Sigmoid colon (tissue), 7 donors: ENCODE measurements at places on chromosomes 2 and 18. TPM values are rescaled to one million over a fixed set of nuclear protein-coding genes. Genes with fewer than 3 reads are reported as not detected.
A peak's percentile ranks its signal among the peaks of the same experiment; 100 is the strongest.

DNA sequence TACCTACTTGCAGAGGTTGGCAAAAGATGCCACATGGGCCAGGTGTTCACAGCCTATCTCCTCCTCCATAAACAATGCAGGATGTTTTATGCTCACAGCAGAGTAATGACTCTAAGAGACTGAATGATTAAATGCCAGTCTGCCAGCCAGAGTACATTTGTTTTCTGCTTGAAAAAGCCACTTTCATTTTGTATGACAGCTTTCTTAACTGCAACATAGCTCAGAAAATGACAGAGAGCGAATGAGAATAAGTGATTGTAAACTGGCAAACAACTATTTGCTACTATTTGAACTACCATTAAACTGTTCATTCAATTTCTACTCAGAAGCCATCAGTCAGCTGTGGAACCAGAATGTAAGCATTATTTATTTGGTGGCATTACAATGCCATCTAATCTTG is 50.6 kb upstream of the DCC start:
- DNase-seq, result no peak

GRCh38 chr2:157899125-157899839 is 23.2 kb upstream of the ACVR1 start:
- DNase-seq, result no peak

- DNase-seq, result no peak
Observed at GRCh38 chr2:237035781-237036475, 49.8 kb upstream of the COPS8 start.

- no peak for DNase-seq
Observed at GRCh38 chr2:70596293-70596692, 42.7 kb upstream of the TGFA start.

DNA sequence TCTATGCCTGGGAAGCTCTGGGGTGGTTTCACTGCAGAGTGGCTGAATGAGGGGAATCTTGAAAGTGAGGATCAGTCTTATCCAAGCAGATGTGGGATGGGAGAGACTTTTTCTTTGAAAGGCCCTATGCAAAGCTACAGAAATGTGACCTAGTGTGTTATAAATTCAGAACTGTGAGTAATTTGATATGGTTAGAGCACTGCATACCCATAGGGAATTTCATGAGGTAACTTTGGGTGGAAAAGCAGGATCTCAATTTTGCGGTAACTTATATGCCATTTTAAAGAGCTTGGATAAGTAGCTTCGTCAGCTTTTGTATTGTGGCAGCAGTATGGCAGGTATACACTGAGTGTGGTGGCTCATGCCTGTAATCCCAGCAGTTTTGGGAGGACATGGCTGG is 40.9 kb downstream of the GULP1 start:
- DNase-seq, result no peak

DNA sequence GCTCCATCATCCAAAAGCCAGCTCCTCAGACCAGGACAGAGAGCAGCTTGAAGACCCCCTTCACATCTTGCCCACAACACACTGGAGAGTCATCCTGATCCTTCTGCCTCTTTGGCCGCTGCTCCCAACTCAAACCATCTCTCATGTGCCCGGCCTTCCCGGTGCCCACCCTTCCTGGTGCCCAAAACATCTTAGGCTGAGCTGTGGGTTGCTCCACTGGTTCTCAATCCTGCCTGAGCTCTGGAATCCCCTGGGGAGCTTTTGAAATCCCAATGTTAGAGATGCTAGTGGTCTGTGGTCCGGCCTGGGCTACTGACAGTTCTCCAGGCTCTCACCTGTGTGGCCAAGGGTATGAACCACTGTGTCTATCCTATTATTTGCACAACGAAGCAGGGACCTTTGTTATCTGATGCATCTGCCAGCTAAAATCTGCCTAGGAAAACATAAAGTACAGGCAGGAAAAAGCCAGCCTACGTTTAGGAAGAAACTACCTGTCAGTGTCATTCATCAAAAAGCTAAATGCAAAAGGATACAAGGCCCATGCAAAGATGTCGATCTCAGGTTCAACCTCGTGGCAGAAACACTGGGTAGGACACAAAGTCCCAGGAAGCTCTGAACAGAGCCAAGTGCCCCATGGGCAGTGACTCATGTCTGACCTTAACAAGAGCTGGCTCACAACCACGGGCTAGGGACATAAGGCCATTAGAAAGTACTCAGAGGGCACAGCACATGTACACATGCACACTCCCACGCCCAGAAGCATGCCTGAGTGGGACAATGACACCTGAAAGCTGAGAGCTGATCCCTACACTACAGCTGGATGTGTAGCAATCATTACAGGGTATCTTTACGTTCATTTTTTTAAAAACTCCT is 30.8 kb downstream of the TBC1D8 start:
- peak; percentile 84 for DNase-seq

DNA sequence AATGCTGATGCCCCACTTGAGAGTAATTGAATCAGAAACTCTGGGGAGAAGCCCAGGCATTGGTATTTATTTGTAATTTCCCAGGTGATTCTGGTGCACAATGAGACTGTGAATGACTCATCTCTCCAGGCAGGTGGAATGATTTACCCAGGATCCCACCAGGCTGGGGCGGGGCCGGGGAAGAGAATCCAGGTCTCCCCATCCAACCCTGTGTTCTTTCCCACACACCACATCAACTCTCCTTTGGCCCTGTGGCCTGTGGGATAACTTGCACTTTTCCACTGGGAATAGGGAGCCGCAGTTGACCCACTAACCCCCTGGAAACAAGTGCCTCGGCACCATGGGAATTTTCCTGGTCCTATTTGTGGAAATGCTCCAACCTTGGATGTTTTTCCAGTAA is 409.8 kb downstream of the ZNF521 start:
- DNase-seq, result no peak

DNA sequence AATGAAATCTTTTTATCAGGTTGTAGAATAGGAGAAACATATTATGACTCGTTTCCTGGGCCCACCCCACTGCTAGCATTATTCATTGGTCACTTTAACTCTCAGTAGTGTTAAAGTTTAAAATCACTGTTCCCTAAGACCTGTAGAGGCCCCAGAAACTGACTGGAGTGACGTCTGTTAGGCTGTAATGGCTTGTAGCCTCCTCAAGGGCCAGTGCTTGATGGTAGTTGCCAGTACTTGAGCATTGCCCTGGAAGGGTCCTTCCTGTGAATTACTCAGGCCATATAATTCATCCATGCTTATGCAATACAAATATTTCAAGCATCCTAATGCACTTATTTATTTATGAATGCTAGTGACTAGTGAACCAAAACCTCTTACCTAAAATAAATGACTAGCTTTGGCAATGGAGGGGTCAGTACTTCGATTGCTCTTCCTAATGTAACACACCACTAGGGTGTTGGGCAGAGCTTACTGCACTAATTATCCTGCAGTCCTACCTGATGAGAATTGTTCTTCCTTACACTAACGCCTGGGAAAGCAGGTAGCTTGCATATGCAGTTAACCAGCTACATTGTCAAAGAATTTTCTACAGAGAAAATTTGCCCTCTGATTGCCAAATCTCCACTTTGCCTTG is 31.2 kb downstream of the ARHGAP25 start:
- no peak for DNase-seq

DNA sequence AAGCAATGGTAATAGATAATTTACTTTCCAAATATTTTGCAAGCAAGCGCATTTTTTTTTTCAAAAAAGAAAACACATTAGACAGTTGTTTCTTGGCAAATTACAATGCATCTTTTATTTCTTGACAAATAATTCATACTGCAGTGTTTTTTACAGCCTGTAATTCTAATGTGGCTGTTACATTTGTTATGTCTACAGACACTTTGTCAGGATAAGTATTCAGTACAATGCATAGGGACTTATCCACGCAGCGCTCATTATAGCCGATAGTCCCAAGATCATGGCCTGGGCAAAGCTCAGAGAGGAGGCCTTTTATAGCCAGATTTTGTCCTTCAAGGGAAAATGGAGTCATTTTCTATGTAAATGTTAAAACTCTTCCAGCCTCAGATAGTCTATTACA is 123.0 kb upstream of the FANCL start:
- no peak for DNase-seq

The COLEC11 gene
- total RNA-seq, result 8.2 TPM

The MDH1 gene
- 224 TPM for total RNA-seq

The CD8B2 gene
- not detected for total RNA-seq

The HRH4 gene
- not detected for total RNA-seq

DNA sequence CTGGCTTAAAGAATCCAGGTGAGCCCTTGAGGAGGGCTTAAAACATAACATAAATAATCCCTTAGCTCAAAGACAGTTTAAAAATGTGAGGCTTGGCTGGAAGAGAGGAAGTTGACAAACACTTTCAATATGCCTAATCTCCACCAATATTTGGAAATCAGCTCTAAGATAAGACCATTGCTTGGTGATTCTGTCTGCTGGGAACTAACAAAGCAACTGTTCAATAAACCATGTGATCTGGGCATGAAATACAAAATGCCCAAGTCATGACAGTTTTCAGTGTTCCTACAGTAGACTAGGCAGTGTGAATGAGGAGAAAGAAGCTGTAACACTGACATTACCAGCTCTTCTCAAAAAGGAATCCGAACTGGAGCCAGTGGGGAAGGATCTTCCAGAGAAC is 10.7 kb downstream of the MFF start:
- no peak for DNase-seq

DNA sequence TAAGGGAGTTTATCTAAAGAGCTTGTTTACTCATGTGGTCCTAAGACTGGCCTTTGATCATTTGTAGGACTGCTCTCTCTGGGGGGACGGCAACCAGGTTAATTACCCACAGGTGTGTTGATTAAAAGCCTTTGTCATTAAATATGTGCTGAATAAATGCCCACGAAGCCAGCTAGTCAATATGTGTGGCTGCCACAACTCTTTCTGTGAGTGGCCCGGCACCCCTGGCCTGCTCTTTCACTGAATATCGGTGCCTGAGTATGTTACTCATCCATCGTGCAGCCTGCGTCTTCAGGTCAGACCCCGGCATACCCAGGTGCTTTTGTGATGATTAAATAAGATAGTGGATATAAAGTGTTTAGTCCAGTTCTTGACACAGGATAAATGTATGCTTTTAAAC is 24.3 kb upstream of the FSHR start:
- DNase-seq, result no peak

The ADD2 gene
- 5.8 TPM for total RNA-seq

DNA sequence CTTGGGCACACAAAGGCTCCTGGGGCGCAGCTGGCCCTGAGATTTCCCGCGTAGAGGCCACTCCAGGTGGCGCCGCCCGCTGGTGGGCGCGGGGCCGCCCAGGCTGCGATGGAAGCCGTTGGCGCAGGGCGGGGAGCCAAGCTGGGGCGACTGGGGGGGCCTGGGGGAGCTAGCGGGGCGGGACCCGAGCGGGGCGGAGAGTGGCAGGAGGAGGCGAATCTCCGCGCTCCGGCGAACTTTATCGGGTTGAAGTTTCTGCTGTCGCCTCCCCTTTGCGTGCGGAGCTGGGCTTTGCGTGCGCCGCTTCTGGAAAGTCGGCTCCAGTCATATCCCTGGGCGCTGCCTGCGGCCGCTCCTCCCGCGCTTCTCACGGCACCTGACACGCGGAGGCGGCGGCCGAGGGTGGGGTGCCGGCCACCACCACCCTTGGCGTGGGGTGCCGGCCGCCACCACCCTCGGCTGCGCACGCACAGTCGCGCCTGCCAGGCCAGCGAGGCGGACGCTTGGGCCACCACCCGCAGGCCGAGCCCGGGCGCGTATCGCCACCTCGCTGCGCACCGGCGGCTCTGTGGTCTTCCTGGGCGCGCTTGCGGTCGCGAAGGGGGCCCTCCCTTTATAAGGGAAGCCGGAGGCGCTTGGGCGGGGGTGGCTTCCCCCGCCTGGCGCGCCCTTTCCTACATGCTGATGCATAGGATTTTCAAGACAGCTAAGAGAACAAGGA is 919 bp upstream of the CYP1B1 start:
- DNase-seq, result peak; percentile 88

DNA sequence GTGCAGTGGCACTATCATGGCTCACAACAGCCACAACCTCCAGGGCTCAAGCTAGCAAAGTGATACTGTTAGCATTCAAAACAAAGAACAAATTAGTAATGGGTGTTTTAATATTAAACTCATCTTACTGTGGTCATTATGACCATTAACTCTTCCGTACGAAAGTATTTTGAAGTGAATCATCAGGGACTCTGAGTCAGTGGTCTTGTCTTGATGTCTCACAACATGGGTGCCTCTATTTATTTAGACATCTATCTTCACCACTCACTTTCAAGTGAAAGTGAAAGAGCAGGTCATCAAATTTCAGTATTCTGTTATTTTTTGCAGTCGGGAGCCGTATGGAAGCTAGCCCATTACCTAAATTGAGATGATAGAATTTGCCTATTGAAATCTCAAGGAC is 1118.2 kb downstream of the DPP10 start:
- DNase-seq, result no peak

- DNase-seq, result no peak
Observed at GRCh38 chr18:24300703-24301102, 96.9 kb downstream of the OSBPL1A start.

The DCDC2C gene
- not detected for total RNA-seq

DNA sequence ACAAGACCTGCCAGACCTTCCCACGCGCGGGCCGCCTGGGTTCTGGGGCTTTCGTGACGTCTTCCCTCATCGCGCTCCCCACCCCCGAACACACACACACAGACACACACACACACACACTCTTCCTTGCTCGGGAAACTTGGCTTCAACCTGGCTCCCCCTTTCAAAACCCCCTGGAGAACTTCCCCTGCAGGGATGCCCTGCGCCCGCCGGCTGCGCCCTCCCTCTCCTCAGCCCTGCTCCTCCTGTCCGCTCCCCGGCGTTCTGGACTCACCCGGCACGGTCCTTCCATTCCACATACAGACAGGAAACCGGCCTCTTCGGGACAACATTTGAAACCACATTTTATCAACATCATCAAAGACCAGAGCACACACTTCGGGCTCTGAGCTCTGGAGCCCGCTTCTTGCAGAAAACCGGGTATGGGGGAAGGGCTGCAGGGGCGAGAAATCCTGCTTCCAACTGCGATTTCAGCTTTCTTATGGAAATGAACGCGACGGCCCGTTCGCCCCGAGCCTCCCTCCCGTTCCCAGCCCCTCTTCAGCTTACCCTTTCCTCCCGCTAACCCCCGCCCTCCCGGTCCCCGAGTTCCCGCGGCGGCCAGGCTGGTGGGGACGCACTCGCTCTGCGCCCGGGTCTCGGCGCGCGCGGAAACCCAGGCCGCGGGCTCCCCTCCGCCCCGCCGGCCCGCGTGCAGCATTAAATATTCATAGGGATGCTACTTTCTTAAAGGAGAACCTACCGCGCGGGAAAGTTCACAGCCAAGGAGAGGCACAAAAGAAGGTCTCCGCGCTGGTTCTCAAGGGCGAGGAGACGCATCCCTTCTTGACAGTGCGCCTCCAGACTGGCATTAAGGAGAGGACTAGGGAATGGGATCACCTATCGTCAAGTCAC is 18.3 kb downstream of the POU3F3 start:
- no peak for DNase-seq

- DNase-seq, result no peak
Observed at GRCh38 chr2:158685646-158686045, 109.5 kb upstream of the DAPL1 start.

DNA sequence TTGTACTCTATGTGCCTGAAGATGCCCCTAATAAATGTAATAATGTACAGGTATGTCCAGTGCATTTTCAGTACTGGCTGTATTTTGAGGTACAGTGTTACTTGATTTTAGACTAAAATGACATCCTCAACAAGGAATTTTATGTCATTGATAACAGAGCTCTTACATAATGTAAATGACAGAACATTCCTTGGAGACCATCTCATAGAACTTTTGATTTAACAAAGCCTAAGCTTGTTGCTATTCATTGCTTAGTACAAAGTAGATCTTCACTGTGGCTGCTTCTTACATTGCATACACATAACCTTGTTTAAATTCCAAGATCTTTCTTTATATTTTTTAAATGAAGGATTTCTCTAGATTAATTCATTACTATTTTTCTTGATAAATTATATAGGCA is 24.1 kb downstream of the DYNC1I2 start:
- no peak for DNase-seq
